ENCODE measurements at places on chromosomes 3 and 15.
A peak's percentile ranks its signal among the peaks of the same experiment; 100 is the strongest.

- DNase-seq = peak; percentile 22
Measured at GRCh38 chr3:112357930-112358780, 25.2 kb downstream of the CD200 start.

- DNase-seq = no peak
Measured at GRCh38 chr3:123283657-123284398, 82.1 kb downstream of the SEC22A start.

- no peak for DNase-seq
Measured at GRCh38 chr15:69693059-69693458, 240.4 kb downstream of the RPLP1 start.

DNA sequence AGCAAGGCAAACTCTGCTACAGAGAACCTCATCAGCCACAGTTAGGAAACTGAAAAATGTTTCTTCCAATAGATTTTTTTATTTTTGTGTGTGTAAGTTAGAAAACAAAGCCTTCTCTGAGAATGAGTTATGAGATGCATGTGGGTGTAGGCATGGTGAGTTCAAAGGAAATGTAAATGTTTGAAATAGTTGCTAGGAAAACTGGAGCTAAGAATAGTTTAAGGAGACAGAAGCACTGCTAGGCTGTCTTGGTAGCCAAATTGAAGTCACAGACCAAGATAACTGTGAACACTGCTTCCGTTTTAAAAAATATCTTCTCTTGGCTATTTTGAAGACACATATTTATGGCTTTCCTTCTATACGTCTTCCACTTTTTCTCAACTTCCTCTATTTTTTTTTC, 1501.2 kb upstream of the CADM2 start:
- no peak for DNase-seq

DNA sequence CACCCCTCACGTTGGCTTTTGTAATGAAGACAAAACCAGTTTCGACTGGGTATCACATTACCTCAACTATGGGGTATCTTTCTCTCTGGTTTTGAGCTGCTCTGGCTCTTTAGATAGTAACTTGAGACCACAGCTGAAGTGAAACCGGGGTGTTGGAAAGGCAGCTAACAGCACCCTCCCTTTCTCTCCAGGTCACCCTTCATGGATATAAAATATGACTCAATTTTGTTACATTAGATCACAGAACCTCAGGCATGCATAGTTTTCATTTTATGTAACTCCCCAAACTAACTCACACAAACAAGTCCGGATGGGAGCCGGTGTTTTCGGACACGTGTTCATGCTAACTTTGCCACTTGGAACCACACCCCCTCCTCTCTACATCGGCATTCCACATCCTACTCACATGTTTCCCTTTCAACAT, 90.7 kb downstream of the NR2F2 start:
- DNase-seq = no peak

Measured in activated naive CD4-positive, alpha-beta T cell treated with anti-CD3 and anti-CD28 coated beads, Interleukin-2, amount 50 U/mL, for 16 hours (primary cell).